ENCODE measurements at places on chromosomes 5 and 9.

DNA sequence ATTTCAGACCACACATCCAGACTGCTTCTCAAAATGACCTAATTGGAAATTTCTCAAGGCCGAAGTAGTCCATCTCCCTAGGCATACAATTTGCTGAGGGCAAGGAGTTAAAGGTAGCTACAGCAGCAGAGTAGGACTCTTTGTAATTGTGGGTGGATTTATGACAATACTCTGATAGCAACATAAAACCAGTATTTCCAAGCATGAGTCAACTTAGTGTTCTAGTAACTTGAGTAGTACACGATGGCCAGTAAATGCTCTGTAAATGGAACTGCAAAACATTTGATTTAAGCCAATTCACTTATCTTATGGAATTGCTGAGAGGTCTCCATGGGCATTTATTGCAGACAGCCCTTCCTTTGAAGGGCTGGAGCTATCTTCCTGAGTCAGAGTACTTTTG is 352.2 kb downstream of the PLK2 start:
- DNase-seq, result no peak

DNA sequence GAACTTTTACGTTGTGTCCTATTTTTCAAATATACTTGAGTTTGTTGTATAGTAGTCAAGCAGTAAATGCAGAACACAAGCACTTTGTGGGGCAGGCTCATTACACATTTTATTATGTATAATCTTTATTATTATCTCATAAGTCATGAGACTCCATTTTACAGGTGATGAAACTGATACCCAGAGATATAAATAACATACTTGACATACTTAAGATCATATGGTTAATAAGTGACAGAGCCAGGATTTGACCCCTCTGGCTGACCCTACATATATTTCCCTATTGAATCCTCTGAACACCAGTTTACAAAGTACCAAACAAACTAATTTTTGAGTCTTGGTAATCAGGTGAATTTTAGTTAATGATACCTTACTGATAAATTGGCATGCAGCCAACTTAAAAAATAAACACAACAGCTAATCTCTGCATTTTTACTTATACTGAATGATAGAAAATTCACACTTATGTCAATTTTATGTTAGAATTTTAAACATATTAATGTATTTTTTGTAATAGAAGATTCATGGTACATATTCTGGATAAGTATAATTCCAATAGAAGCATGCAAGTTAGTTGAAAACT is 305.0 kb upstream of the MEF2C start:
- no peak for DNase-seq

- no peak for DNase-seq
These were observed 18.6 kb downstream of the ANKHD1 start for GRCh38 chr5:140420226-140420570.

DNA sequence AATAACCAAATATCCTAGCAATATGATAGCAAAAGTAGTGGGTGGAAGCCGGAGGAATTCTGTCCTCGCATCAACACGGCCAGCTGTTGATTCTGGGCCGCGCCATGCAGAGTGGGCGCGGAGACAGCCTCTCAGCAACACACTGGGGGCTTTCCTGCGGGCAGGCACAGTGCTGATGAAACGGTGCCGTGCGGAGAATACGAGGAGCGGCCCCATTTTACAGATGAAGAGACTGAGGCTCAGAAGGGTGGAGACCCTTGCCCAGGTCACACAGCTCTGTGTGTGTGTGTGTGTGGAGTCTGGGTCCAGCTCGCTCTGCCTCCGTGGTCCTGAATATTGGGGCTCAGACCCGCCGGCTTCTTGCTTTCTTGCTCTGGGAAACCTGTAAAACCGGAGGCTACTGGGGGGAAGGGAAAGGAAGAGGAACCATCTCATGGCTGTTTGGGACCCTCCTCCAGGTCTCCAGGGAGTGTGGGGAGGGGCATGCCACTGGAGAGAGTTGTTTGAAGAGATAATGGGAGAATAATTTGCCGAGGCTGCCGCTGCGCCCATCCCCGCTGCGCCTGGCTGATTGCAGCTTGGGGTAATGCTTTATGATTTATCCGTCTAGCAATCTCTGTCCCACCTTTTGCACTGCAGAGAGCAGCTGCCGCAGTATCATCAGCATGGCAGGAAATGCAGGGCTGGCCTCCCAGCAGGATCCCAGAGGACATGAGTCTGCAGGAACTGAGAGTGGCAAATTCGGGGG is 36.6 kb downstream of the NCS1 start:
- DNase-seq, result no peak

DNA sequence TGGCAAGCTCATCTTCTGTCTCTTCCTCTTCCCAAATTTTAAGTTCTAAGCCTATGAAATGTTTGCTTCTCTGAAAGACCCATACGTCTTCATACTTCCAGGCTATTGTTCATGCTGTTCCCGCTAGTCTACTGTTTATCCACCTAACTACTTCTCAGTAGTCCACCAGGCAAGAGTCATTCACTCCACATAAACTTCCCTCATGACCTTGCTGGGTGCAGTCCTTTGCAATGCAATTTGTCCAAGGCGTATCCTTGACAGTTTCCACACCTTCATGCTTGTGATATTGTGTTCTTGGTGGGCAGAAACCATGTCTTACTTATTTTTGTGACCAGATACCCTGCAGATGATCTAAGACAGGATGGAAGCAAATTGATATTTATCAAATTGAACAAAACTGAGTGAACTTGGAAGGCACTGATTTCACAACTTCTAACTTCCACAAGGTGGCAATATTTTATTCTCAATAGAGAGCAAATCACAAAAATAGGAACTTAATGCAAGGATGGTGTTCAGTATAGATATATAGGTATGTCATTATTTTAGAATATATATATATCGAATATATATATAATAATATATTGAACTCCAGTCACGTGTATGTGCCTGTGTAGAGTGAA is 30.3 kb downstream of the TYRP1 start:
- DNase-seq, result no peak

- DNase-seq, result no peak
These were observed 2.1 kb downstream of the CPLANE1 start for GRCh38 chr5:37247036-37247435.

DNA sequence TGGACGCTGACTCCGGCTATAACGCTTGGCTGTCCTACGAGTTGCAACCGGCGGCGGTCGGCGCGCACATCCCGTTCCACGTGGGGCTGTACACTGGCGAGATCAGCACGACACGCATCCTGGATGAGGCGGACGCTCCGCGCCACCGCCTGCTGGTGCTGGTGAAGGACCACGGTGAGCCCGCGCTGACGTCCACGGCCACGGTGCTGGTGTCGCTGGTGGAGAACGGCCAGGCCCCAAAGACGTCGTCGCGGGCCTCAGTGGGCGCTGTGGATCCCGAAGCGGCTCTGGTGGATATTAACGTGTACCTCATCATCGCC is 2.1 kb downstream of the PCDHA12 start:
- DNase-seq, result no peak
